Esophagus muscularis mucosa (tissue), 4 donors: ENCODE measurements at places on chromosomes 1 and 21. TPM values are rescaled to one million over a fixed set of nuclear protein-coding genes. Genes with fewer than 3 reads are reported as not detected.

Gene GPX7
- total RNA-seq = 17.3 TPM

- DNase-seq = no peak
Measured at GRCh38 chr1:24803220-24803619, 58.0 kb downstream of the CLIC4 start.

GRCh38 chr1:114764689-114765088 is 6.9 kb upstream of the CSDE1 start:
- no peak for DNase-seq

GRCh38 chr1:238257018-238257621 is 366.4 kb upstream of the ZP4 start:
- DNase-seq = no peak

Gene CR1
- total RNA-seq = 0.92 TPM

DNA sequence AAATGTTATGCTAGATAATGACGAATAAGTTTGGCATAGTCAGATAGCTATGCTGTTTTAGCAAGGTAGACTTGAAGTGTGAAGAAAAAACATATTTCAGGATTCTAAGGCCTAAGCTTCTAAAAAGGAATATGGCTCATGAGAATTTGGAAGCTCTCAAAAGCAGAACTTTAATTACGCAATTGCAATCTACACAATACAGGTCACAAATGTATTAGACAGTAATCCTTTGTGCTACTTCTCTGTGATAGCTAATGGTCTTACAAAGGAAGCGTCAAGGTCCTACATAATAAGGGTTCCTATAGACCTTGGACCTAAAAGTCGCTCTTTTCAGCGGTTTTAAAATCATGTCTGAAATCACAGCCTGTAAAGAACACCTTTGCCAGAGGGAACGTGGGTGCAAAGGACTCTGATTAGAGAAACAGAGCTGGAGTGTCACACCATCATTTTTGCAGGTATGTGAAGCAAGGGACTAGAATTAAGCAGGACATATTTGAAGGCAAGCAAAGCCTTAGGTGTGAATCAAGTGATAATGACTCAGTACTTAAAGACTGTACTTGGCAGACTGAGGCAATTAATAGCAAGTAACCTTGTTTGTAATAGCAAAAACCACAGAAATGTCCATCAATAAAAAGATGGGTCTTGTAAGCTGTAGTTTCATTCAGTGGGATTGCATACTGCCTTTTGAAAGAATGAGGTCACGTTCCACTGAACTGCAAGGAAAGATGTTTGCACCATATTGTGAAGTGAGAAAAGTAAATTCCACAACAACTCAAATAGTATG is 420.2 kb downstream of the KCTD3 start:
- DNase-seq = no peak

DNA sequence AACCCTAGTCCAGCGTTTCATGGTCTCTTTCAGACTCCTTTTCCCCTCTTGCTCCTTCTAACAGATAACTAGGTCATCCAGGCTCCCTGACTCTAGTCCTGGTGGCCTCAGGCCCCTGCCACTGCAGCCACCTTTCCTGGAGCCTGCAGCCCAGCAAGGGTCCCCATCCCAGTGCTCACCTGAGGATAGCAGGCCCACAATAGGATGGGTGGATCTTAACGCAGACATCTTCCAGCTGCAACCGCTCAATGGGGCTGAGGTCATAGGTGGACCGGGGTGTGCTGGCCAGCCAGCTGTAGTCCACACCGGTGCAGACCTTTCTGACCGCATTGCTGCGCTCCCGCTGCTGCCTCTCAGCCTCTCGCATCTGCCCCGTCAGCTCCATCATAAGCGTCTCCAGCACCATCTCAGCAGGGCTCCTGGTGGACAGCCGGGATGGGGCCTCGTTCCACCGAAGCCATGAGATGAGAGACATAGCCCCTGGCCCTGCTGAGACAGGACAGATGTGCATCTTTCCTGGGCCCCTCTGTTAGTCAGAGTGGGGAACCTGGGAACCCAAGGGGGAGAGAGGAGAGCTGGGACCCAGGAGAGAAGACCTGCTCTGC is 10.9 kb downstream of the RD3 start:
- DNase-seq = peak; percentile 72

GRCh38 chr1:45512641-45513054 is 9.0 kb downstream of the PRDX1 start:
- DNase-seq = no peak

DNA sequence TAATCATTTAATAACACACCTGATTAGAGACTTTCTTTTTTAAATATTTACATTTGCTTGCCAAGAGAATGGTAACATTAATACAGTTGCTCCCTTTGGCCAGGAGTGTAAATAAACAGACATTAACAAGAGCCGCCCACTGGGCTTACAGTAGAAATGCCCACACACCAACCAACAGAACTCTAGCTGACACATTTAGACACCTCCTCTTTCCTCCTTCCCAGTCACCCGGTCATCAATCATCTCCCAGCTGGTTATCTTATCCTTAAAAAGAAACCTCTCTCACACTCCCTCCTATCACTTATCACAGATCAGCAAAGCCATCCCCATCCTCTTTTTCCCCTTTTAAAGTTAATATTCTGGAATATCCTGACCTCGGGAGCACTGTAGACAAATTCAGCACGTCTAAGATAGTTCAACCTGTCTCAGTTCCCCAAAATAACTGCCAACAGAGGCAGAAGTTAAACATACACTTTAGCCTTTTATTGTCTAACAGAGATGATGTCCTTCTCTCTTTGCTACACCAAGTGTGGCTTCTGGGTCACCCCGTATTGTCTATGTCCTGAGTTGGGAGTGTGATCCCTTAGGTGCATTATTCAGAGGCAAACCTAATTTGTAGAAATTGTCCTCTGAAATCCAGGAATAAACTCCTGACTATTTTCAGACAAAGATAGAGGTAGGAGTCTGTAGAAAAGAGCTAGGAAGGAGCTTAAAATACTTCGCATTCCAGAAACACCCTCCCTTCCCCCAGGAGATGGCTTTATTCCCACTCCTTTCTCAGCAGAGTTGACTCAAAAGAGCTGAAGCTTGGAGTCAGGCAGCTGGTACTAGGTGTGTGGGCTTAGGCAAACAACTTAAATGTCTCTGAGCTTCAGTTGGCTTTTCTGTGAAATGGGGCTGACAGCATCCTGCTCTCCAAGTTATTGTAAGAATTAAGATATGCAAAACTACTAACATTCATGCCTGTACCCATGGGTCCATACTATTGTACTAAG is 8.8 kb downstream of the MYCL start:
- no peak for DNase-seq

- no peak for DNase-seq
Measured at GRCh38 chr1:43358121-43358745, 548 bp upstream of the CDC20 start.

DNA sequence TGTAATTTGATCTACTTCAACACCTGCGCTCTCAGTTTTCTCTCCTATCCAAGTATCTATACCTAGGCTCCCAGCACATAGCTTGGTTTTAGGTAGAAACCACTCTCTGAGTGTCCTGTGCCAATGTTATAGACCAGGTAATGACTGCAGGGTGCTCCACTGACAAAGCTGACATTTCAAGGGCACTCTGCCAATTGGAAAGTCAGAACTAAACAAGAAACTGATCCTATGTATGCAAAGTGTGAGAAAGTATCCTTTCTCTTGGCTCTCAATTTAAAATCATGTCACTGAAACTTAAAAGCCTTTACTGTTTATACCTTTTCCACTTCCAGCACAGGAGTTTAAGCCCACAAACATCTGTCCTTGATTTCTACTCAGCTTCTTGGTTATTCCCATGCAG is 45.0 kb upstream of the AIM2 start:
- no peak for DNase-seq

- DNase-seq = no peak
Measured at GRCh38 chr1:53781654-53782053, 42.7 kb upstream of the GLIS1 start.

DNA sequence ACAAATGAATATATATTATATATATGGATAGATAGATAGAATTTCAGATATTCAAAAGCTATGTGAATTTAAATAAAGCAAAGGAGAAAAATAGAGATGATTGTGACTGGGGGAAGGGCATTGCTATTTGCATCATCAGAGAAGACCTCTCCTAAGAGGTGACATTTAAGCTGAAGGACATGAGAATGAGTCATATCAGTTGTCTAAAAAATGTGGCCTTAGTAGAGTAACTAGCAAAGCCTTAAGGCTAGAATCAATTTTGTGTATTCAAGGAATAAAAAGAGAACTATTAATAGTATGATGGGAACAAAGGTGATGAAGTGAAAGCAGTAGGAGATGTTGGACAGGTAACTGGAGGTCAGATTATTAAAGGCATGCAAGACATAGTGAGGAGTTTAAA is 34.8 kb upstream of the SLC35F3 start:
- no peak for DNase-seq

Gene KLF18
- not detected for total RNA-seq

DNA sequence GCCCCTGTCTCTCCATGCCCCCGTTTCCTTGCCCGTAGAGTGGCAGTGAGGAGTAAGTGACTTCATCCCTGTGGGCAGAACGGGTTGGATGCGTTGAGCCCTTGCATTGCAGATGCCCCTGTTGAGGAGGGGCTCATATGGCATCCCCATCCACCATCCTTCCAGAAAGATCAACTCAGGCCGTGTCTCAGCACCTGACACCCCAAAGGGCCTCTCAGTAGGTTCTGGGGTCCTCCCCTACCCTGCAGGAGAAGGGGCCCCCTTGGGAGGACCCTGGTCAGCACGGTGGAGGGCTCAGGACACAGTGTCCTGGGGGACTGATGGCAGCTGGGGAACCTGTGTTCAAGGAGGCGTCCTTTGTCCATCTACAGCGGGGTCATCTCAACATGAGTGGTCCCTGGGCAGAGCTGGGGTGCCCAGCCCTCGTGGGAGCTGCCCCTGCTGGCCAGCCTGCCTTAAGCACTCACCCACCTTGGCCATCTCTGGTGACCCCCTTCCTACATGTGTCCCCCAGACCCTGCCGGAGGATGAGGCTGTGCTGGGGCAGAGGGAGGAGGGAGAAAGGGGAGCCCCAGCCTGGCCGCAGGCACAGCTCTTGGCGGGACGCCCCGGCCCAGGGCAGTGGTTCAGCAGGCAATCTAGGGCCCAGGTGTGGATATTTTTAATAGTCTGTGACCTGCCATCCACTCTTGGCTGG is 48.2 kb upstream of the ACTRT2 start:
- no peak for DNase-seq
